Natural killer cell (primary cell): ENCODE measurements at places on chromosomes 3 and 15. TPM values are rescaled to one million over a fixed set of nuclear protein-coding genes. Genes with fewer than 3 reads are reported as not detected.

LINGO1 gene
- not detected for total RNA-seq

GRCh38 chr15:98800437-98801233, 152.3 kb downstream of the IGF1R start:
- no peak for DNase-seq

RPUSD2 gene
- 14.2 TPM for total RNA-seq

DNA sequence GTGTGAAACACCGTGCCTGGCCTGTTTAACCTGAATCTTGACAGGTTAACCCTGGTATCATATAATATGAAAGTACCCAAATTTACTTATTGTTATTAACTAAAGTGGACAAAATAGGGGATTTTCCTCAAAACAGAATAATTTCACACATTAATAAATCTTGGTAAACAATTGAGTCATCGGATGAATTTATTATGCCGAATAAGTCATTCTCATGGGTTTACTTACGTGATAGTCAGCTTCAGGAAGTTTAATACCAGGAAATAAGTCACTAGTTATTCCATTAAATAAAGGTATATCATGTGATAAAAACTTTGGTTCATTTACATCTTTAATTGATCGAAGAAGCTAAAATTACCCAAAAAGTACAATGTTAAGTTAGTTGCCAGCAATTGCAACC, 99.7 kb downstream of the DNAH12 start:
- no peak for DNase-seq

- no peak for DNase-seq
Measured at GRCh38 chr15:64527263-64527984, 67.0 kb downstream of the ZNF609 start.

GRCh38 chr3:41503998-41504623, 304.8 kb downstream of the CTNNB1 start:
- no peak for DNase-seq
